ENCODE measurements at places on chromosomes 4 and X.

DNA sequence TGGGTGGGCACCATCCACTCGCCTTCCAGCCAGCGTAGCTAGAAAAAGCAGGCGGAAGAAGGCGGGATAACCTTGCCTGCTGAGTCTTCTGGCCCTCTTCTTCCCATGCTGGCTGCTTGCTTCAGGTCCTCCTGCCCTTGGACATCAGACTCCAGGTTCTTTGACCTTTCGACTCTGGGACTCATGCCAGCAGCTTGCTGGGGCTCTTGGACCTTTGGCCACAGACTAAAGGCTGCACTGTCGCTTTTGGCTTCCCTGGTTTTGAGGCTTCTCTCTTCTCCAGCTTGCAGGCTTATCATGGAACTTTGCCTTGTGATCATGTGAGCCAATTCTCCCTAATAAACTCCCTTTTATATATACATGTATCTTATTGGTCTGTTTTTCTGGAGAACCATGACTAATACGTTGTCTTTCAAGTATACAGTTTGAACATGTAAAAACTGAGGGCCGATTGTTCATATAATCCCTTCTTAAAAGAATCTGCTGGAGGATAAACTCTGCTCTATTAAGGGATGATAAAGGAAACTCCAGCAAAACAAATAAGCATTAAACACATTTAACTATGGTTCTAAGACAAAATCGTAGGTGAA lies 116.6 kb upstream of the LCORL start:
- no peak for DNase-seq

DNA sequence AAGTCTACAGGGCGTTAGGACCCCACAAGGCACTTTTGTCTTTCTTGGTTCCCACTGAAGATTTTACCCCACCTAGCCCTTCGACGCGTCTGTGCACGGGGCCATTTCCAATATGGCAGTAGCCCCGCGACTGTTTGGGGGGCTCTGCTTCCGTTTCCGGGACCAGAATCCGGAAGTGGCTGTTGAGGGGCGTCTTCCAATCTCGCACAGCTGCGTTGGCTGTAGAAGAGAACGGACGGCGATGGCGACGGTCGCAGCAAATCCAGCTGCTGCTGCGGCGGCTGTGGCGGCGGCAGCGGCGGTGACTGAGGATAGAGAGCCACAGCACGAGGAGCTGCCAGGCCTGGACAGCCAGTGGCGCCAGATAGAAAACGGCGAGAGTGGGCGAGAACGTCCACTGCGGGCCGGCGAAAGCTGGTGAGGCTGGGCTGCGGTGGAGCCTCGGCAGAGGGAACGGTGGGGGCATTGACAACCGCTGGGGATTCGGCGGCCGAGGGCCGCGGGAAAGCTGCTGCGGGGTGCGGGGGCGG lies at the start of gene USP11:
Gene USP11, plus strand, starts transcription at position 207 of the 530 bp plus-strand sequence. Its CDS starts 35 bp downstream, at position 242.
- peak; percentile 74 for DNase-seq

- DNase-seq, result no peak
These were observed 137.3 kb upstream of the RPL34 start for GRCh38 chr4:108483079-108483478.

DNA sequence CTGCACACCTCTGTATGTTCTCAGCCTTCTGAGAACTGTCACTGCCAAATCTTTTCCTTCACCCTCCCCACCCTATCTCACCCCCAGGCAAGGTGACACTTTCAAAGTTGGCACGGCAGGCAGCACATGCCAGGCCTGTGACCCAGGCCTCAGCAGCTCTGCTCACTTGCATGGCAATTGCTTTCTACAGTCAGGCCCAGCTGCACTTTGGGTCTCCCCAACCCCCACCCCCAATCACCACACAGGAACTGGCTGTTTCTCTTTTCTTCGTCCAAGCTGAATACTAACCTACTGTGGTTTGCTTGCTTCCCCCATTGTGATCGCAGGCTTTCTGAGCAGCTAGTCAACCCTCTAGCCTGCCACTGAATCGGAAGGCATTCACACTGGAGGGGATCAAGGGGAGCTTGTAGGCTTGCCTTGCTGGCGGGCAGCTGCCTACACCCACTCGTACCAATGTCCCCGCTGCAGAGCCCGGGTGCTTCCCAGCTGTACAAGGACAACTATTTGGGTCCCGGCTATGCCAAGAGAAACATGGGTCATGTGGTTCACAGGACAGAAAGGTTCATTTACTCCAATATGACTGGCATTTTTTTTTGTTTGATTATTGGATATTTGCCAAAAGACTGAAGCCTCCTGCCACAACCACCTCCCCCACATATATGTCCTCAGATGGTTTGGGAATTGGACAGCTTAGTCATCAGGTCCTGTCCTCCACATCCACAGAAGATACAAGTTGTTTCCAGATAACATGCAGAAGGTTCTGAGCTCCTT lies 28.1 kb downstream of the SLC25A43 start:
- DNase-seq, result no peak
